ENCODE measurements at places on chromosomes 11 and 22.

- DNase-seq: no peak
These were observed 6.7 kb downstream of the SLC37A2 start for GRCh38 chr11:125069796-125070195.

DNA sequence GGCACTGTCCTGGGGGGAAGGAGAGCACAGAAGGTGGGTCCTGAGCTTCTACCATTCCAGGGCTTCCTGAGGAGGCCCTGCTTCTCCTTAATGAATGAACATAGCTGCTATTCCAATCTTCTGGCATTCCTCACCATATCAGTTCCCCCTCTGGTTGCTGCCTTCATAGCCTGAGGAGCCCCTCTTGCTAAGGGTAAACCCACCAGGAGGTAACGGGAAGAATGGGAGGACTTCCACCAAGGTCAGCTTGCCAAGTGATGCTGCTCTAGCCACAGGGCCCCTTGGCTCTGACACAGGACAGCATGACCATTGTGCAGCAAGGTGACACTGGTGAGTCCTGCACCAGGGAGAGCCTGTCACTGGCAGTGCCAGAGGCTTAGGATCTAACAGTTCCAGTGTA lies 1022.5 kb downstream of the TBC1D22A start:
- DNase-seq: no peak

GRCh38 chr11:127894316-127894715 lies 693.0 kb downstream of the ETS1 start:
- no peak for DNase-seq

DNA sequence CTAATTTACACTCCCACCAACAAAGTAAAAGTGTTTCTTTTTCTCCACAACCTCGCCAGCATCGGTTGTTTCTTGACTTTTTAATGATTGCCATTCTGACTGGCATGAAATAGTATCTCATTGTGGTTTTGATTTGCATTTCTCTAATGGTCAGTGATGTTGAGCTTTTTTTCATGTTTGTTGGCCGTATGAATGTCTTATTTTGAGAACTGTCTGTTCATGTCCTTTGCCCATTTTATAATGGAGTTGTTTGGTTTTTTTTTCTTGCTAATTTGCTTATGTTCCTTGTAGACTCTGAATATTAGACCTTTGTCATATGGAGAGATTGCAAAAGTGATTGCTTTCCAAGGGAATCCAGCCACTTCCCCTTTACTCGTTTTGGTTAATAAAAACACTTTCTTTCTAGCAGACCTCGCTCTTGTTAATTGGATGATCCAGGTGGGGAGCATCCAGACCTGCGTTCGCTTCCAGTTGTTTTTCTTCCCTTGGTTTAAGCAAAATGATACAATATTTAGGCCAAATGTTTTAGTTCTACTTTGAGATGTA lies 17.1 kb upstream of the APOL4 start:
- no peak for DNase-seq
